ENCODE measurements at places on chromosomes 1 and 21.
A peak's percentile ranks its signal among the peaks of the same experiment; 100 is the strongest.

DNA sequence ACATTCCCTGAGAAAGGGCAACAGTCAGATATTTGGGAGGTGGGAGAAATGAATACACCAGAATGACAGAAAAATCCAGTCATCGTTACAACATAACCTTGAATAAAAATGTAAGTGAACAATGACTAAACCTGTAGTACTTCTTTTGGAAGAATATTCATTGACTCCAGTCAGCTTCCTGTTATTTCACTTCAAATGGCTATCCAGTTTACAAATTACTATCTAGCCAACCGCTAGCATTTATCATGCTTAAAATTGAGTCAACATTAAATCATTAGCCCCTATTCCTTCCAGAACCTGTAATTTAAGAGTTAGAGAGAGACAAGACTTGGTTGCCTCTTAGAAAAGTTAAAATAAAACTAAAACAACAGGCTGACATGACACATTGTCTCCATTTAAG lies 33.6 kb downstream of the WLS start:
- DNase-seq, result no peak

GRCh38 chr1:43524804-43525203 lies 5.9 kb upstream of the PTPRF start:
- DNase-seq, result no peak

DNA sequence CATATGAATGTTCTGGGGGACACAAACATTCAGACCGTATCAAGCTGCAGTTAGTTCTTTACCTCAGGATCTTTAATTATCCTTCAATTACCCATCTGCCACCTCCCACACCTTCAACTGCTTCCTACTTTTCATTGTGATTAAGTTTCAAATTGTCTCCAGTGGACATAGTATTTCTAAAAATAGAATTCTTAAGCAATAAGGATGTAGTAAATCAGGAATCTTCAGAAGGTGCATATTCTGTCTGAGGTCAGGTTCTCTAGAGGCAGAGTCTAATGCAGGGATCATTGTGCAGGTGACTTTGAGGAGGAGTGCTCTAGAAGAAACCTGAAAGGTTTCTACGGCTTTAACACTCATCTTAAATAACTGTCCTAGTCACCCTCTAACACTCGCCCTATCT lies 102.6 kb upstream of the PPP2R5A start:
- no peak for DNase-seq

GRCh38 chr21:41866274-41866809 lies 12.8 kb downstream of the PRDM15 start:
- no peak for DNase-seq

- DNase-seq, result no peak
These were observed 530.8 kb upstream of the BEND5 start for GRCh38 chr1:49307457-49307856.

- no peak for DNase-seq
These were observed 33.5 kb upstream of the RGS4 start for GRCh38 chr1:163035446-163036249.

GRCh38 chr1:245001252-245001651 lies 136.9 kb upstream of the HNRNPU start:
- DNase-seq, result no peak

DNA sequence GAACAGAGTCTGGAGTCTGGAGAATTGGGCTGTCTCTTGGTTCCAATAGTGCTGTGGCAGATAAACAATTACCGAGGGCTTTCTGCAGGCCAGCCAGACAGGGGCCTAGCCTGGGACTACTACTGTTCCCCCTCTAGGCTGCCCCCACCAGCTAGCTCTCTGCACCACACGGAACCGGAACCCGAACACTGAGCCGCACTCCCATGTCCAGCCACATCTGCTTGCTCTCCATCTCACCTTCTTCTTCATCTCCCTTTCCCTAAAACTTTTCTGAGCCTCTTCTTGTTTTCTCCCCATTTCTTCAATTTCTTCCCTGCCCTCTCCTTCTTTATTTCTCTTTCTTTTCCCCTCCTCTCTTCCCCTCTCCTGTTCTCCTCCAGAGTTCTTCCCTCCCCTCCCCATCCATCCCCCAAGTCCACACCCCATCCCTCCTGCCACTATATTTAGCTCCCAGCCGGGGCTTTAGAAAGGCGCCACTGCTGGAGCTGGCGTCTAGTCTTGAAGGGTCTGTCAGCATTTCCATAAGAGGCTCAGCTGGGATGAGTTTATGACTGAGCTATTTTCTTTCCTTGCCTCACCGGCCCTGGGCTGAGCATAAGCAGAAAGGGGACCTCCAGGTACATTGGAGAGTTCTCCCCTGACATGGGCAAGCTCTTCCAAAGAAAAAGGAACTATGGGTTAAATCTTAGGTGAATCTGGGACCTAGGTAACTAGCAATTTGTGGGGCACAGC lies 25.7 kb upstream of the ATP2B4 start:
- DNase-seq, result no peak

DNA sequence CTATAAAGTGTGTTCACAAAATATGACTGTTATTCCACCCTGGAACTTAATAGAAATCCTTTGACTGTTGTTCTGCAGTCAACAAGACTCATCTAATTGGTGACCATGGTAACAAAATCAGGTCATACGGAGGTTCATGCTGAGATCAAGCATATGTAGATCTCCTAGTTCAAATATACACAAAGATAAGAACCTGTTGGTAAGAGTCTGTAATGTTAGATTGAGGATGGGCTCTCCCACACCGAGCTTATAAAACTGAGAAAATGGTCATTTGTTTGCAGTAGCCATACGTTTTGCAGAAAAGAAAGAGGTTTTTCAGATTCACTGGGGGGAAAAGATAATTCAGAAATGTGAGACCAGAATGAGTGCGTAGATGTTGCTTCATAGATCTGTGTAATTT lies 468.1 kb downstream of the RPS6KC1 start:
- peak; percentile 90 for DNase-seq

- DNase-seq, result peak; percentile 99
These were observed 348.7 kb downstream of the RPS6KC1 start for GRCh38 chr1:213399695-213400094.

DNA sequence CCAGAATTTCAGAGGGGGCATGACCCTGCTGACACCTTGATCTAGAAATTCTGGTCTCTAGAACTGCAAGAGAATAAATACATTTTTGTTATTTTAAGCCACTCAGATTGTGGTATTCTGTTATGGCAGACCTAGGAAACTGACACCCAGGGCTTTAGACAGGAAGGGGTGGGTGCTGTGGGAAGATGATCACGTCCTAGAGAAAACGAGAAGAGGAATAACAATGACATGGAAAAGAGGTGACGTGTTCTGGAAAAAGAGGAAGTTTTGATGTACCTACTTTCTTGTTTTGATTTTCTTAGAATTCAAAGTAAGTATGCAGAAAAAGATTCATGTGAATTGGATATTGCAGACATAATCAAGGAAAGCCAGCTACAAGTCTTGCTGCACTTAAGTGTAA lies 232.9 kb upstream of the RUNX1 start:
- no peak for DNase-seq

- DNase-seq, result no peak
These were observed 5.6 kb downstream of the MAP10 start for GRCh38 chr1:232810856-232811255.

- no peak for DNase-seq
These were observed 8.8 kb downstream of the KCND3 start for GRCh38 chr1:111980686-111981085.

DNA sequence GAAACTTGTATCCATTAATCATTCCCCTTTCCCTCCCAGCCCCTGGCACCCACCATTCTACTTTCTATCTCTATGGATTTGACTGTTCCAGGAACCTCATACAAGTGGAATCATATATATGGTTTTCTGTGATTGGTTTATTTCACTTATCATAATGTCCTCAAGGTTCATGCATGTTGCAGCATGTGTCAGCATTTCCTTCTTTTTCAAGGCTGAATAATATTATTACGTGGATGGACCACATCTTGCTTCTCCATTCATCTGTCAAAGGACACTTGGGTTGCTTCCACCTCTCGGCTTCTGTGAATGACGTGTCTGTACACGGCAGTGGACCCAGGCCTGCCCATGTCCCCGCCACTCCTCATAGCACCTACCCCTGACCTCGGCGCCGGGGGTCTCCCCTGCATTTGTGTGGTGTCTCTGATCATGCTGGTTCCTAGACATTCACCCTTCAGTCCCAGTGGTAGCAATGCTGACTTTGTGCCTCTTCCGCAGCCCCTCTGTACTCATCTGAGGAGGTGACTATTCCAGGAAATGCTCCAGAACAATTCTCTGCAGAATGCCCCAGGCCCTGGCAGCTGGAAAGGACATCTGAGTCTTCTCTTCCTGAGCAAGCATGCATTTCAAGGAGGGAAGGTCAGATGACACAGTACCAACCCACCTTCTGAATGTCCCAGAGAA lies 136.9 kb downstream of the PSMG1 start:
- no peak for DNase-seq

- no peak for DNase-seq
These were observed 104.6 kb downstream of the DISP1 start for GRCh38 chr1:222919478-222919865.

GRCh38 chr1:226533220-226533619 lies 15.3 kb upstream of the STUM start:
- no peak for DNase-seq

DNA sequence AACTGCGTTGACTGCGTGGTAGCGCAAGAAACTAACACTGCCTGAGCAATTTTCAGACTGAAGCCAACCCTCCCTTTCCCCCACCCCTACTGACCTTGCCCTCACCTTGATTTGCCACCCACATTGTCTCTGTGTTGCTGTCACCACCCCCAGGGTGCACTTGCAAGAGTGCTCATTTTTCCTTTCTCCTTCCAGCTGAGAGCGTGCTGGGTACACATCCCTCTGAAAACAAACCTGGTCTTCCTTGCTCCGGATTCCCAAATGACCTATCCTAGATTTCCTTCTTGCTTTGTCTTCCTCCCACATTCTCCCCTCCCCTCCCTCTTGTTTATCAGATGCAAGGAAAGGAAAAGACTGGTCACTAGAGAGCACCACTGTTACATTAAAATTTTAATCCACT lies 24.2 kb downstream of the MPZ start:
- DNase-seq, result no peak

DNA sequence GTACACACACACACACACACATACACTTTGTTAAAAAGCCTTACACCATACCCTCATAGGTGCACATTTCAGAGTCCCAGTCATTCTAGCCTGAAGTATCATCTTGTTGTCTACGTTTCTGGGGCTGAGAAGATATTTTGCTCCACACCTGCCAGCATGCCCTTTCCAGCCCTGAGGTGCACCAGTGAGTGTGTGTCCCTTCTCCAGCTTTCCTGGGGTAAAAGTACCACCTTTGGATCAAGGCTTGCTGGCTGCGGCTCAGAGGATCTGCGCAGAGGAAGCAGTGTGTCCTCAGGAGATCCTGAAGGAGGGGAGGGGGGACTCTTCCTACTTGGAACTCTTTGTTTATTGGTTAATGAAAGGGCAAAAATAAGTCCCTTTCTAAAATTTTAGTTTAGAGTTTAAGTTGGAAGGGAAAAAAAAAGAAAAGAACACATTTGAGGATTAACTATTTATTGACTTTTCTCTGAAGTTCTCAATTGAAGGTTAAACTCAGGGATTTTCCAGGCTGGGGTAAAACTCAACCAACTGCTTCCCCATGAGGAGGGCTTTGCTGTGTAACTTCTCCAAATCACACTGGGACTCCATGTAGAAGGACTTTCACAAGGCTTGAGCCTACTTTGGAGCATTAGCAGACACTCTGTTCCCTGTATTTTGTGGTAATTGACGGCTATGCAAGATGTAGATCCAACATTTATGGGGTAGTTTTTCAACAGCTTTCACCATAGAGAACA lies 200.3 kb upstream of the SGIP1 start:
- no peak for DNase-seq

DNA sequence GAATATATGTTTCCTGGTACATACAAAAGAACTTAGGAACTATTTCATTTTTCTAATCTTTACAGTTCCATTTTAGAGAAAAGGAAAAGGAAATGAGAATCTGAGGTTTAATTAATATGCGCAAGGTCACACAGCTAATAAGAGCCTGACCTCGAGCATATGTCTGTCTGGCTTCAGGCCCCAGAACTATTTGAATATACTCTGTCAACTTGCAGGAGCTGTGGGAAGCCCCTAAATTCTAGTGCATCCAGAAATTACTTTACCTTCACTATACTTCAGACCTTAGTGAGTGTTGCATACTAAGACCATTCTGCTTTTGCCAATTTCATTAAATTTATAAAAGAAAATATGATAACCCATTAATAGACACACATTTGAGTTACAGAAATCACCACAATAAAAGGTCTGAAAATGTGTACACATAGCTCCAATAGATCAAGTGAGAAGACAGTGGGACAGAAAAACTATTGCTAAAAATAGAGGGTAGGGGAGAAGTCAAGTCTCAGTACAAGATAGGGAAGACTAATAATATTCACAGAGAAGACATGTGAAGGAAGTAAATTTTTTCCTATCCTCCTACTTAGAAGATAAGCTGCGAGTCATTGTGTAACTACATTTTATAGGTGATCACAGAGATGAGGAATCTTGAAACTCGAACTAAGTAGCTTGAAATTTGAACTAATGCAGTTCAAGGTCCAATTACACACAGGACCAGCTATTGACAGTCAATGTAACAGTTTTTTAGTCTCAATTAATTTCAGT lies 3.8 kb downstream of the RGS13 start:
- DNase-seq, result no peak

DNA sequence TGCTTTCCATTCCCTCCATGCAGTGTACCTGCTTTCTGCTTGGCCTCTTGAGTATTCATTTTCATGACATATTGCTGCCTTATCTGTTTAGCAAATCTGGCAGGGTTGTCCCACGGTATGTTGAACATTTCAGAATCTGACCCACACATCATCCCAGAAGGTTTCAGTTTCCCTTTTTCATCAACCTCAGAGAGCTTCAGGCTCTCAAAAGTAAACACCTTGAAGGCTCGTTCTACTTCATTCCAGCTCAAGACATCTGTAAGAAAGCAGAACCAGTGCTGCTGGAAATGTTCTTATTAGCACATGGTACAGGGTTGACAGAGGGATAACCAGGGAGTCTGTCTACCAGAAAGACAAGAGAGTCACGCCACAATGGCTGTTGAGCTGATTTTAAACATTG lies 103.6 kb downstream of the SPAG17 start:
- no peak for DNase-seq

DNA sequence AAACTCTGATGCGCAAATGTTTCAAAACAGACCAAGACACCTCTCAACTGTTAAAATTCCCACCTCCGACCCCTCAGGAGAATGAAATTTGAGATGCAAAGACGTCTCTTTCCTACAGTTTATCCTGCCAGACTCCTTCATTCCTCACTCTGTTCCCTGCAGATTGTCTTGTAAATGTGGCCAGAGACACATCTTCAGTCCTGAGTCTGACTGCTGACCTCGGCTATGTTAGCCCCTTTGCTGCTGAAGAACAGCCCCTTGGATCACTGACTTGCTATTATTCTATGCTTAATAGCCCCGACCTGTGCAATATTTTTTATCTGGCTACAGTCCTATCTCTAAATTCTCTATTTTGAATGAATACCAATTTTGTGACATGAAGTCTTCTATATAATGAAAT lies 16.6 kb upstream of the ESRRG start:
- no peak for DNase-seq

DNA sequence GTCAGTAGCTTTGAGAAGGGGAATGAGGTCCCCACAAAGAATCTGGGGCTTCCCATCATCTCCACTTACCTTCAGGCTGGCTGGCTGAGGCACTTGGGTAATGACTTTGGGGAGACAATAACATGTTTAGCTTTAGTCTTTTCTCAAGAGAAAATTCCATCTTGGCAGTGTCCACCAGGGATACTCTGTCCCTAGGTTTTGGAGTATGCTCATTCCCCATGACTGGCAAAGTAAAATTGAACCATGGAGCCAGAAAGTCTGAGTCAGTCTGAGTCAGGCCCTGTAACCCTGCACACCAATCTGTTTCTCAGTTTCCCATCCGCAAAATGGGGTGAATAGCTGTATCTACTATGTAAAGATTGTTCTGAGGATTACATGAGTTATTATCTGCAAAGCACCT lies 28.2 kb downstream of the RUNX1 start:
- no peak for DNase-seq

Measured in cerebellar cortex (tissue), 1 donor.